Urothelium cell line (cell line): ENCODE measurements at places on chromosomes 3 and 15.

DNA sequence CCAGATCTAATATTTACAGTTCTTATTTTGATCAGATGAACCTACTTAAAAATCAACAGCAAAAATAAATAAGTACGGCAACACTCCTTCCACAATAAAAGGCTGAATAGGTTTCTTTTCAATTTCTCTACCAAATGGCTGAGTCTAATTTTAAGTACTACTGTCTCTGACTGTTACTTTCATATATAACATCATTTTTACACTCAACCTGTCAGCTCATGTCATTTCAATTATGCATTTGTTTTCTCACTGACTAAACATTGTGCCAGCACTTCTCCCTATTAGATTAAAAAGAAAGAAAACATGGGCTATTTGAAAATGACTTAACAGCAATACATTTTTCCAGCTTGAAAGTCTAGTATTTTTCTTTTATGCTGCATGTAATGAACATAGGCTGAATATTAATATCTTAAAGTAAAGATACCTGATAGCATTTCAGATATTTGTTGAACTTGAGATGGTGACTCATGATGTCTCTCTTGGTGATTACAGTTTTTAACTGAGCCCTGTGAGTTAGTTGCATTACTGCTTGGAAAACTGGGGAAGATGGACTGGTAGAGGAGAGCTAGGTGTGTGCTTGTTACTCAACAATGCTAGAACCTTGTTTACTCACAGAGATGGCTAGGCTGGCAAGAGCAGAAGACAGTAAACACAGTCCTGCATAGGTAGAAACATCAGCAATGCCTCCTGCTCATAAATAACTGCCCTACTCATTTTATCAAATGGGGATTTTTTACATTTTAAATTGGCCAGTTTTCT is 73.9 kb downstream of the PEX5L start:
- no peak for DNase-seq

- no peak for DNase-seq
Measured at GRCh38 chr3:192889679-192890078, 28.0 kb downstream of the MB21D2 start.

DNA sequence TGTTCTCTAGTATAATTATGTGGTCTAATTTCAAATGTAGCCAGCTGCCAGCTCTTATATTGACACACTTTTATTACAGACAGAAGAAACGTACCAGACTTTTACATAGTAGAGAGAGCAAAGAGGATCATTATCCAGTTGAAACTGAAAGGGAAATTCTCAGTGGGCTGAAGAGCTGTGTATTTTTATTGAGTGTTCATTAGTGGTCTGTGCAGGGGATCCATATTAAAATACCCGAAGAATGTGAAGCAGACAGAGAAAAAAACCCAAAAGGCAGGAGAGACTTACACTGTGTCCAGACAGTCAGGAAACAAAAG is 41.3 kb downstream of the MYRIP start:
- DNase-seq: no peak

- DNase-seq: no peak
Measured at GRCh38 chr3:55190331-55190730, 262.5 kb upstream of the LRTM1 start.

GRCh38 chr15:99850517-99850916 is 117.3 kb upstream of the LYSMD4 start:
- no peak for DNase-seq

DNA sequence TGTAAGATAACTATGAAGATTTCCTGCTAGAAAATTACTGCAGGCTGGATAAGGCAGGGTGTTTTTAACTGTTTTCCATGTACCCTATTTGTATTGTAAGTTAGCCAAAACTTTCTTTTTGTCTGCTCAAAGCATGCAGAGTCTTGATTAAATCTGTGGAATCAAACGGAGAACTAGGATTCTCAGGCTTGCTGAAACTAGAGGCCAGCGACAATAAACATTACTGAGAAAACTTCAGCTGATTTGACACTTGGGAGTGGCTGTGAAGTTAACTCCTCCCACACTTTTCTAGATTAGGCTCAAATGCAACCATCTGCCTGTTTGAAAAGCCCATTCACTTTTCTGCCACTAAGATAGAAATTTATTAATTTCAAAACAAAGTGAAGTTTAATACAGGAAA is 153.2 kb upstream of the FRMD4B start:
- no peak for DNase-seq

- no peak for DNase-seq
Measured at GRCh38 chr3:108518895-108519294, 8.5 kb upstream of the MYH15 start.

GRCh38 chr3:168051070-168051469 is 44.7 kb downstream of the GOLIM4 start:
- DNase-seq: no peak

DNA sequence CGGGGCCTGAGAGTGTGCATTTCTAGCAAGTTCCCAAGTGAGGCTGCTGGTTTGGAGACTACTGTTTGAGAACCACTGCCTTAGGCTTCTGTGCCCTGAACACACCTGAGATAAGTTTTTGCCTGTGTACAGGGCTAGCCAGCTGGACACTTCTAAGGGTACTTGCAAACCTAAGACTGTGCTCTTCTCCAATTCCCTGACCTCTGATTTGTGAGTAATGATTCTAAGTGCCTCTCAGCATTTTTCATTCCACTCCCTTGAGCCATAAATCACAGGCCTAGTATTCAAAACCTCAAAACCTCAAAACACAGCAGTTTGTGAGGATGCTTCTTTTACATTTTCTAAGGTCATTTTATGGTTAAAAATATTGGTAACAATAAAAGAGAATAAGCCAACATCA is 148.4 kb downstream of the CHST2 start:
- DNase-seq: no peak

GRCh38 chr15:63232405-63232804 is 43.0 kb downstream of the RAB8B start:
- DNase-seq: no peak

GRCh38 chr15:35487417-35487816 is 58.5 kb downstream of the DPH6 start:
- no peak for DNase-seq

DNA sequence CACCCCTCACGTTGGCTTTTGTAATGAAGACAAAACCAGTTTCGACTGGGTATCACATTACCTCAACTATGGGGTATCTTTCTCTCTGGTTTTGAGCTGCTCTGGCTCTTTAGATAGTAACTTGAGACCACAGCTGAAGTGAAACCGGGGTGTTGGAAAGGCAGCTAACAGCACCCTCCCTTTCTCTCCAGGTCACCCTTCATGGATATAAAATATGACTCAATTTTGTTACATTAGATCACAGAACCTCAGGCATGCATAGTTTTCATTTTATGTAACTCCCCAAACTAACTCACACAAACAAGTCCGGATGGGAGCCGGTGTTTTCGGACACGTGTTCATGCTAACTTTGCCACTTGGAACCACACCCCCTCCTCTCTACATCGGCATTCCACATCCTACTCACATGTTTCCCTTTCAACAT is 90.7 kb downstream of the NR2F2 start:
- DNase-seq: peak; percentile 56

DNA sequence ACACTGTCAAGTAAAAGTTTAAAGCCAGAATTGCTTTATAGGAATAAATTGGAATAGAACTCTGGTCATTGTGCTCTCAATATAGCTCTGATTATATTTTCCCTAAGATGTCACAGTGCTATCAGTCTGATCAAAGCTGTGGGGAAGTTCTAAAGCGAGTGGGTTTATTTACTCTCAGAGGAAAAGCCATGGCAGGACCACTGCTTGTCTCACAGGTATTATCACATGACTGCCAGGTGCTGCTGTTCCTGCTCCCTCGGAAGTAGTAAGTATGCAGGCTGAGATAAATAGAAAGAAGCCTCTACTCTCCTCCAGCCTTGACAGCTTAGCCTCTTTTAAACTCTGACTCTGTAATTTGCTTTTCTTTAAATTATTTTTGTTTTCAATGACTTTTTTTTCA is 49.1 kb upstream of the UTS2B start:
- DNase-seq: no peak

DNA sequence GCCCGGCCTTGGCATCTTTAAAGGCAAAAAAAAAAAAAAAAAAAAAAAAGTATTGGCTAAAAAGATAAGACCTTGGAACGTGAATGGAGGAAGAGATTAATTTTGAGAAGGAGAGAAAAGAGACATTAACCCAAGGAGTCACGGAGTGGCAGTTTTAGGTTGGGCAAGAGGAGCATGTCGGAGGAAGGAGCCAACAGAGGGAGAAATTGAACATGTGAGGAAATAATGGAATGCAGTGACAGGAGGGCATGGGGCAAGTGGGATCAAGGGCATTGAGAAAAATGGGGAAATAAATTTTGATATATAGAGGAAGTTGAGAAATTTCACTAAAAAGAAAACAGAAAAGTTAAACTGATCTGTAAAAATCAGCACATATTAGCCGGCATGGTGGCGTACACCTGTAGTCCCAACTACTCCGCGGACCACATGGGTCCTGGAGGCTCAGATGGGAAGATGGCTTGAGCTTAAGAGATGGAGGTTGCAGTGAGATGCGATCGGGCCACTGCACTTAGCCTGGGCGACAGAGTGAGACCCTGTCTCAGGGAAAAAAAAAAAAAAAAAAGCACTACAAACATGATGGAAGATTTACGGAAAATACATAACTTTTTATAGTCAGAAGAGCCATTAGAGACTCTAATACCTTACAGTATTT is 1.2 kb downstream of the HAUS2 start:
- DNase-seq: no peak

GRCh38 chr3:23086331-23086730 is 116.8 kb upstream of the UBE2E2 start:
- no peak for DNase-seq

DNA sequence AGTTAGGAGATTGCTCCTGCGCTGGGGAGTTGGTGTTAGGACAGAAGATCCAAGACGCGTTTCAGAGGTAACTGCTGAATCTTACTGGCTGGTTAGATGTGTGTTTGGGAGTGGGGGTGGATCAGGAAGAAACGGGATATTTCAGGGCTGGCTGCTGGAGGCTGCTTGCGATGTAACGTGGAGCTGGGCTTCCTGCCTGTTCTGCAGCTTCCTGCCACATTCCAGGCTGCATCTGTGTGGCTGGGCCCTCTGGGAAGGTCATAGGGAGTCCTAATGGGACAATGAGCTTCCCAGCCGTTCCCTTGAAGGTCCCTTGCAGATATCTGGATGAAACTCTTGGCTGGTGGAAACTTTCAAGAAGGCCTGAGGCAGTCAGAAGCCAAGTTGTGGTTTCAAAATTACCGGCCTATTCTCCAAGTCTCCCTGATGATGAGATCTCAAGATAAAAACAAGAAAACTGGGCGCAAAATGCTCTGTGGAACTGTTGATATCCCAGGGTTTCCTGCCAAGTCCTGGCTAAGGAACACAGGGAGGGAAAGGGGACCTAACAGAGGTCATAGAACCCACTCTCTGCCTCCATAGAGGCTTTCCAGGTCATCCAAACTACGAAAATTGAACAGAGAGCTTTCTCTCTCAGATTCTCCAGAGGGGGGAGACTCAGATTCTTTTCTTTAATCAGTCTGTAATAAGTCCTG is 67.0 kb downstream of the NOX5 start:
- peak; percentile 56 for DNase-seq

GRCh38 chr15:97383516-97383915 is 577.0 kb upstream of the ARRDC4 start:
- DNase-seq: no peak

- DNase-seq: no peak
Measured at GRCh38 chr15:73142802-73143762, 90.8 kb downstream of the NEO1 start.

DNA sequence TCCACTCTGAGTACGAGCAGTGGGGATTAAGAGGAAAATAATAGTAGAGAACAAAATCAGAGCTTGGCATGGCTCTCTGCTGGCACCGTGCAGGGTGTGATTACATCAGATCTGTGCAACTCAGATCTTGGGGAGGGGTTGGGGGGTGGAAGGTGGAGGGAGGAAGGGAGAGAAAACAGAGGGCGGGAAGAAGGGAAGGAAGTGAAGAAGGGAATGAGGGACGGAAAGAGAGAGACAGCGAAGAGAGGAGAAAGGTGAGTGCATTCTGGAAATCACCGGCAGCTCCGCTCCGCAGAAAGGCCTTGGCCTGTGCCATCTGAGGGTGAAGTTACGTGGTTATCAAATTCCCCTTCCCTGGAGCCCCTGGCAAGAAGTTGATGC is 31.0 kb upstream of the ADAMTS17 start:
- peak; percentile 65 for DNase-seq

DNA sequence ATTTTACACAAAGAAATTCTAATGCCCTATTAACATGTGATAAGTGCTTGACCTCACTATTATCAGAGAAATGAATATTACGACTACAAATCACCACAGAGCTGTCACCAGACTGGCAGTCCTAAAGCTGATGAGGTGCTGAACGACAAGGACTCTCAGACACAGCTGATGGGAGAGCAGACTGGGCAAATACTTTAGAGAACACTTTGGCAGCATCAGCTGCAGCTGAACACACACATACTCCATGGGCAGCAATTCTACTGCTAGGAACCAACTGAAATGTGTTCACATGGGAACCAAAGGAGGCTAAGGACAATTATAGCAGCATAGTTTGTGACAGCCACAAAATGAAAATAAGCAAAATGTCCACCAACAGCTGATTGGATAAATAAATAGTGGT is 45.5 kb downstream of the SUSD5 start:
- no peak for DNase-seq

- DNase-seq: peak; percentile 35
Measured at GRCh38 chr15:76058714-76059319, 968 bp upstream of the TMEM266 start.

DNA sequence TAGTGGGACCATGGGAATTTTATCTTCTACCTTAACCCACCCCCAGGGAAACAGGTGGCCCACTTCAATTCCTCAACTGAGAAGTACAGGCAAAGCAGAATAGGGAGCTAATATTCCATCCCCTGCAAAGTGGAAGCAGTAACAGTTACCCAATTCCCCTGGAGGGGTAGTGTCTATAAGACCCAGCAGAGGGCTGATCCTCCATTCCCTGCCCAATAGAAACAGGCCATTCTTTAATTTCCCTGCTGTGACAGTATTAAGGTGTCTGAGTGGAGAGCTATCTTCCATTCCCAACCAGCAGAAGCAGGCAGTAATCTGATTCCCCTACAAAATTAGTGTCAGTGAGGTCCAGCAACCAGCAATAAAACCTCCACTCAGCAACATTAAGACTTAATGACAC is 219.8 kb downstream of the ULK4 start:
- DNase-seq: no peak

GRCh38 chr3:13597661-13598060 is 48.7 kb downstream of the FBLN2 start:
- no peak for DNase-seq

DNA sequence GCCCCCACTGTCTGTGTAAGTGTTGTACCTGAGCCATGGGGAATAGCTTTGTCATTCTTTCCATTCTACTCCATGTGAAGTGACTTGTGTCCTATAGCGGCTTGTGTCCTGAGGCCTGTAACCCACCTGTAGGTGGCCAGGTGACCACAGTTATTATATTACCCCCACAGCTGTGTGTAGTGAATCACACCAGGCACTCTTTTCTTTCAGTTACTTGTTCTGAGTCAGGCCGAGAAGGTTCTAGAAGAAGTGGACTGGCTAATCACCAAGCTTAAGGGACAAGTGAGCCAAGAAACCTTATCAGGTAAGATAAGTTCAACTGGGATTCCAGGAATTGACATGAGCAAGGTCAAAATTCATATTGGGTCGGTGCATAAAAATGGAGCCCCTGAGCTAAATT is 29.2 kb downstream of the POLG start:
- no peak for DNase-seq
